ENCODE measurements at places on chromosomes 7 and 10. TPM values are rescaled to one million over a fixed set of nuclear protein-coding genes. Genes with fewer than 3 reads are reported as not detected.

- no peak for DNase-seq
- no peaks in the 10 kb centered on the region for H3K4me1 ChIP-seq
- H3K27me3 ChIP-seq, result no peaks in the 10 kb centered on the region
- no peak overlapping the region for H3K27ac ChIP-seq
- no peaks in the 10 kb centered on the region for H3K36me3 ChIP-seq
Observed at GRCh38 chr10:115001506-115002381, 63.7 kb downstream of the TRUB1 start.

DNA sequence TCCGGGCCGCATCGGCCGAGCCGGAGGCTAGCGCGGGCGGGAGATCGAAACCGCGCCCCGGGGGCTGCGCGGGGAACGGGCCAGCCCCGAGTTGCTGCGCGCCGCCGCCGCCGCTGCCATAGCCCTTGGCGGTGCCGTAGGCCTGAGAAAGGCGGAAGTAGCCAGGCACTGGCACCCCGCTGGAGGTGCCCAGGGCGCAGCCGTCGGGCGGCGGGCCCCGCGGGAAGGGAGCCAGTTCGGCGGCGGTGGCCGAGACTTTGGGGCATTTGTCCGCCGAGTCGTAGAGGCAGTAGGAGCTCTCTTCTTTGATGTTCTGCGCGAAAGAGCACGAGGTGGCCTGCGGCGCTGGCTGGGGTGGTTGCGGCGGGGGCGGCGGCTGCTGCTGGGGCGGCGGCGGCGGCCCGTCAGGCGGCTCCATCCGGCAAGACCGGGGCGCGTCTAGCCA lies 587 bp downstream of the HOXA10 start:
- H3K27me3 ChIP-seq, result no peaks in the 10 kb centered on the region
- H3K36me3 ChIP-seq, result no peaks in the 10 kb centered on the region
- no peak overlapping the region for H3K27ac ChIP-seq
- no peak for DNase-seq
- H3K4me3 ChIP-seq, result no peak overlapping the region

- no peak overlapping the region for H3K4me3 ChIP-seq
- no peaks in the 10 kb centered on the region for H3K4me1 ChIP-seq
- no peak for DNase-seq
- no peak overlapping the region for H3K27ac ChIP-seq
- peaks cover 40% of the 10 kb centered on the region for H3K27me3 ChIP-seq
- H3K36me3 ChIP-seq, result no peaks in the 10 kb centered on the region
Observed at GRCh38 chr7:132450188-132450587, 126.1 kb downstream of the PLXNA4 start.

- no peak overlapping the region for H3K27ac ChIP-seq
- H3K4me3 ChIP-seq, result no peak overlapping the region
- no peaks in the 10 kb centered on the region for H3K36me3 ChIP-seq
- no peaks in the 10 kb centered on the region for H3K27me3 ChIP-seq
- no peaks in the 10 kb centered on the region for H3K4me1 ChIP-seq
Observed at GRCh38 chr10:30832749-30833627, 198.7 kb downstream of the ZNF438 start.

- H3K4me3 ChIP-seq, result no peak overlapping the region
- DNase-seq, result no peak
- no peaks in the 10 kb centered on the region for H3K27me3 ChIP-seq
- H3K4me1 ChIP-seq, result no peaks in the 10 kb centered on the region
- H3K27ac ChIP-seq, result no peak overlapping the region
- no peaks in the 10 kb centered on the region for H3K36me3 ChIP-seq
Observed at GRCh38 chr10:25661632-25662031, 272.4 kb upstream of the MYO3A start.

DNA sequence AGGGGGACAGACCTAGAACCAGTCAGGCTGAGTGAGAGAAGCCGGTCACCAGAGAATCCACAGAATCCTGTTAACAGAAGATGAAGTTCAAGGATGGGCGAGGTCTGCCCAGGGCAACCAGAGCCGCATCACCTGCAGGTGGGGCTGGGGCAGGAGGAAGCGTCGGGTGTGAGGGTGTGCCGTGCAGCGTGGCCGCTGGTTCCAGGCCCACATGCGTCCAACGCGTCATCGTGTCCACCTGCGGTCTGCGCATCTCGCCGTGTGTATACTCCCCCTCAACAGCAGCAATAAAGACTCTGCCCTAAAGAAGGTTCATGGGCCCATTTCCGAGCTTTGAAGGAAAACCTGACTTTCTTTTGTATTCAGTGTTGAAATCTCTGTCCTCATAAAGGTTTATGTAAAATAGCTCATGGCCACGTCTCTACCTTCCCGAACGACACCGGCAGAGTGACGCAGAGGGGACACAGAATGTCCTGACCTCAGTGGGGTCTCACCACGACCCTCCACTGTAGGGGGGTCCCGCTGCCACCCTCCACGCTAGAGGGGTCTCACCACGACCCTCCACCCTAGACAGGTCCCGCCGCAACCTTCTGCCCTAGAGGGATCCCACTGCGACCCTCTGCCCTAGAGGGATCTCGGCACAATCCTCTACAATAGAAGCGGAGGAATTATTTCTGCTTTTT lies 446.9 kb downstream of the PTPRN2 start:
- no peaks in the 10 kb centered on the region for H3K4me1 ChIP-seq
- peak; percentile 32 for DNase-seq
- peaks cover 95% of the 10 kb centered on the region for H3K27me3 ChIP-seq
- H3K4me3 ChIP-seq, result no peak overlapping the region

- H3K27ac ChIP-seq, result peak overlapping the region; percentile 90
- peak overlapping the region; percentile 84 for H3K4me3 ChIP-seq
- peak; percentile 58 for DNase-seq
- H3K4me1 ChIP-seq, result peaks cover 14% of the 10 kb centered on the region
Observed at GRCh38 chr10:75395066-75395931, 6.3 kb downstream of the ZNF503 start.

- no peak overlapping the region for H3K27ac ChIP-seq
- H3K27me3 ChIP-seq, result no peaks in the 10 kb centered on the region
- no peaks in the 10 kb centered on the region for H3K4me1 ChIP-seq
- H3K36me3 ChIP-seq, result no peaks in the 10 kb centered on the region
- no peak for DNase-seq
Observed at GRCh38 chr10:122449153-122449552, 5.3 kb upstream of the ARMS2 start.

The VIPR2 gene
- total RNA-seq, result not detected

The EGR2 gene
- 0.53 TPM for total RNA-seq

Data from PC-9 (cell line).